ENCODE measurements at places on chromosomes 7 and 10.

- no peak for DNase-seq
Observed at GRCh38 chr10:78491812-78492211, 458.1 kb downstream of the RPS24 start.

DNA sequence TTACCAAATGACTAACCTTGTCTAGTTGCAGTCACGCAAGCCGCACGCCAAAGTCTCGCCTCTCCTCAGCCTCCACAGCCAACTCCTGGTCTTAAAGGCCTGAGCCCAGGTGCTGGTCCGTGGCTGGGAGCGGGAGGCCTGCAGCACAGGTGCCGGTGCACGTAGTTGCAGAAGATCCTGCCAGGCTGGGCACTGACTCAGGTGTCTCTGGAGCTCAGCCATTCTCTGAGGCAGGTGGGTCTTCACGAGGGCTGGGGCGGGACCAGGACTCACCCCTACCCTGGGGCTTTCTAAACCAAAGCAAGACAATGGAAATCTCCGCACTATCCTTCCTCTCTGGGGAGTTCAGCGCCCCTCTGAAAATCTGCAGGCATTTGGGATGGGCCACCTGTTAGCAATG is 216.4 kb downstream of the MLLT10 start:
- DNase-seq = no peak

DNA sequence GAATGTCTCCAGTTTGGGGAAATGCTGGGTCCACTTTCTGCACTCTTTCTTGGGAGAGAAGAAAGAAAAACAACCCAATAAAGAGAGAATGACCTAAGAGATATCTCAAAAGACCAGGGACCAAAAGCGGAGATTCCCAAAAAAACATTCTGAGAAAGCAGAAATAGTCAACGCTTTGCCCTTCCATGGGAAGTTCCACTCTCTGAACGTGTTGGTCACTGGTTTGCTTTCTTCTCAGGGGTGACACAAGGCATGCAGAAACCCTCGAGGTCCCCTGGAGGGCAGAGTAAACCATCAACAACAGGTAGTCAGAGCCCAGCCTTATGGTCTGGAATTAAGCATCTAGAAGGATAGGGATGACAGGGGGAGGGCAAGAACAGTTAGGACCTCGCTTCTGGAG is 26.2 kb upstream of the AOAH start:
- no peak for DNase-seq

- no peak for DNase-seq
Observed at GRCh38 chr10:93440591-93441091, 41.5 kb downstream of the MYOF start.

DNA sequence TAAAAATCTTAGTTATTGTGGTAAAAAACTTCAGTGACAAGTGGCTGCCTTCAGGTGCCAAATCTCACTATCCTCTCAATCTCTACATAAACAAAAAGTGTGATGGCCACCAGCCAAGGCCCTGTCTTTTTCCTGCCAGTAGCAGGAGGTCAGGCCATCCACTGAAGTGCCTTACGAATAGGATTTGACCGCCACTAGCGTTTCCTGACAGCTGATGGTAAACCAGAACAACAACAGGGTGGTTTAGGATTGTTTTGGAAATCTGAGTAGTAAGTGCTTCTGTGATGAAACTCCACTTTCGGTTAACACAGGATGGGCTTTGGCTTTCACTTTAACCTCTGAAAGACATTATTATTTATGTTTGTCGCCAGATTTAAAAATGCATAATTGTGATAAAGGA is 55.7 kb upstream of the OGDHL start:
- DNase-seq = no peak

DNA sequence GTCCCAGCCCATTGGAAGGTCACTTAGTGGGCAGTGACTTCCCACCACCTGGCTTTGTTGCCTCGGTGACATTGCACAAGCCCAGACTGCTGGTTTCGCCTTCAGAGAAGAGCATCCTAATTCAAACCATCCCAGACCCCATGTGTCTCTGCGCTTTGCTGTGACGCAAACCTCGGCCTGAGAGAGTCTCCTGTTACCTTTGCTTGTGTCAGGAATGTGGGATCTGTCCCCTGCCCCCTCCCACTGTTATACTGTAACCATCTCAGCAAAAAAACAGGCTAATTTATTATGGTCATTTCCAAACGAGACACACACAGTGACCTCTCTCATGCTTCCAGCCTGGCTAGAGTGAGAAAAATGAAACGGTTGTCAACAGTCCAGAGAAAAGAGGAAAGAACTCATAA is 25.0 kb upstream of the AQP1 start:
- DNase-seq = no peak
